ENCODE measurements at places on chromosomes 2 and 18.
A peak's percentile ranks its signal among the peaks of the same experiment; 100 is the strongest.

- DNase-seq, result no peak
Observed at GRCh38 chr18:68288408-68288807, 426.5 kb downstream of the TMX3 start.

DNA sequence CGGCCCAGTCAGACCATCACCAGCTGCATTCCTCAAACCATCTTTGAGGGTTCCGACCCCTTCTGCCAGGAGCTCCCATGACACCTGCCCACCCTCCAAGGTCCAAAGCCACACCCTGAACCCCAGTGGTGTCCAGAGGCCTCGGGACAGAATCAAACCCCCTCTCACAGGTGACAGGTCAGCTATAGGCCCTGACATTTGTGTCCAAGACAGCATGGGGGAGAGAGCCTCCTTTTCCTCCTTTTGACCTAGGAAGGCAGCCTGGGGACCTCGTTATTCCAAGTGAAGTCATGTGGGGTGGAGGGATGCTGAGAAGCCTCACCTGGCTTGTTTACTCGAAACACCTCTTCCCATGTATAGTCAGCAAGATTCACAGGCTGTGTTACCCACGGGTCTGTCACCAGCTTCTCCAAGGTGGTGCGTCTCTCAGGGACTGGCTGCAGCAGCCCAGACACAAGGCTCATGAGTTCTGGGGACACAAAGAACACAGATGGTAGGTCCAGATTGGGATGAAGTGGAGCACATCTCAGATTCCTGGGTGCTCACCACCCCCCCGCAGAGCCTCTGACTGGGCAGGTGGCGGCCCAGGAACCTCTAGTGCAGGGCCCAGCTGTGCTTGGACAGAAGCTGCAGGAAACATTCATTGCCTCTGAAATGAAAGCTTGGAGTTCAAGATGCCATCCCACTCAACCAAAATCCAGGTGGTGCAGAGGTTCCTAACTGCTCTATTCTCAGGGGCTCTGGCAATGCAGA, 5.1 kb upstream of the MTERF4 start:
- DNase-seq, result no peak

DNA sequence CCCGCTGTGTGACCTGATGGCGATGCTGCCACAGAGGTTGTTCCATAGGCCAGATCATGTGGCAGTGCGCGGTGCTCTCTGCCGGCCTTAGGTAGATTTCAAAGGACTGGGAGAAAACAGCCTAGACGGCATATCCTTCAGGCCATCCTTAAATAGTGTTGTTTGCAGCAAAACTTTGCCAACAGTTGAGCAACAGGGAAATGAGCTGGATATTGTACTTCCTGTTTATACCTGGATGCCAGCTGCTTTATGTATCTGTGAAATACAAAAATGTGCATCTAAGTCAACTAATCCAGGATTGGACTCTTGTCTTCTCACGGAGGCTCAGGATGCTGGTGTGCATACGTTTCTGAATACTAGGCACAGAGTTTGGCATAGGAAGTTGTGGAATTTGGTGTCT, 107.1 kb downstream of the EML6 start:
- DNase-seq, result no peak

- DNase-seq, result no peak
Observed at GRCh38 chr2:26674771-26675170, 17.8 kb upstream of the KCNK3 start.

- no peak for DNase-seq
Observed at GRCh38 chr2:126408671-126409070, 247.3 kb upstream of the GYPC start.

- no peak for DNase-seq
Observed at GRCh38 chr2:239544918-239545465, 144.2 kb upstream of the HDAC4 start.

DNA sequence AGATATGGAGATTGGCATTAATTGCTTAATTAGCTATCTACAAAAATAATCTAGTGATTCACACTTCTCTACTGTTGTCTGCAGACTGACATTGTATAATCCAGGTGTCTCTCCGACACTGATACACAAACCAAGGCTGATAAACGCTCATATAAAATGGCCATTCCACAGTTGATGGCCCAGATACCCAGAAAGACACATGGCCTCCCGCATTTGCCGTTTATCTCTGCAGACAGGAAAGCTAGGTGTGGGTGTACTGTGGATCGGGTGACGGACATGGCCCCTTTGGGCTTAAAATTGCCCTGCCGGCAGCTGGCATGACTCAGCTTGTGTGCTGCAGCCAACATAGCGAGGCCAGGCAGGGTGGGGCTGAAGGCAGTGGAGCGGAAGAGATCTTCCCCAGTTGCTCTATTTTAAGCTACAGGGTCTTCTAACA, 18.5 kb downstream of the PMAIP1 start:
- peak; percentile 61 for DNase-seq

DNA sequence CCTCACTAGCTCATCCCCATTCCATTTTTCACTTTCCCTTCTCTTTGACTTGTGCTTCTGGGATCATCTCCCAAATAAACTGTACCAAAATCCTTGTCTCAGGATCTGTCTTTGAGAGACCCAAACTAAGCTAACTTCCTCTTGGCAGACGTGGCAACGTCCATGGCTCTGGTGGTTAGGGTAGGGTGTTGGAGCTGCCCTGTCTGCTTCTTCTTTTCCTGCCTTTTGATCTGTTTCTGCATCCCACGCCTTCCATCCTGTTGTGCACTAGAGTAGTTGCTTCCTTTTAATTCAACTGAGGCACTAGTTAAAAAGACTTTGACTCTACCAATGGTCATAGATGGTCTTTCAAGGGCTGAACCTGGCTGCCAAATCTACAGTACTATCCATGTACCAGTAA, 5.5 kb upstream of the MAP4K4 start:
- no peak for DNase-seq

DNA sequence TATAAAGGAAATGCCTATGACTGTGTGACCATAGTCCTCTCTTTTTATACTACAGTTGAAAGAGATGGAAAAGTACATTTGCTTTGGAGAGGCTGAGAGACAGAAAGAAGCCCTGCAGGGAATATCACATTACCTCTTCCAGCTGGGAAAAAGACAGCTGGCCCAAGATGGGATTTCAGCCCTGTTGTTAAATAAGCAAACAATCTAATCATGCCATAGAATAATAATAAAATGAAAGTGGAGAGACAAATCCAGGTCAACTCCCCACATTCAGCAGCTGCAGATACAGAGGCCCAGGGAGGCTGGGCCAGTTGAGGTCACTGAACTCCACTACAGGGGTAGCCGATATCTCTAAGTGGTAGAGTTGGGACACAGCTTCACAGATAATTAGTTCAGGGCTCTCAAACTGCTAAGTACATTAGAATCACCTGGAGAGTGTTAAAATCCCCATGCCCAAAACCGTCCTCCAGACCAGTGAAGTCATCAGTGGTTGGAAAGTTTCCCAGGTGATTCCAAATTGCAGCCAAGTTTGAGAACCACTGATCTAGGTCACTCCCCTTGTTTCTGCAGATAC, 81.9 kb downstream of the MOGAT1 start:
- DNase-seq, result no peak

GRCh38 chr2:86625096-86625495, 1.4 kb upstream of the RNF103 start:
- no peak for DNase-seq

DNA sequence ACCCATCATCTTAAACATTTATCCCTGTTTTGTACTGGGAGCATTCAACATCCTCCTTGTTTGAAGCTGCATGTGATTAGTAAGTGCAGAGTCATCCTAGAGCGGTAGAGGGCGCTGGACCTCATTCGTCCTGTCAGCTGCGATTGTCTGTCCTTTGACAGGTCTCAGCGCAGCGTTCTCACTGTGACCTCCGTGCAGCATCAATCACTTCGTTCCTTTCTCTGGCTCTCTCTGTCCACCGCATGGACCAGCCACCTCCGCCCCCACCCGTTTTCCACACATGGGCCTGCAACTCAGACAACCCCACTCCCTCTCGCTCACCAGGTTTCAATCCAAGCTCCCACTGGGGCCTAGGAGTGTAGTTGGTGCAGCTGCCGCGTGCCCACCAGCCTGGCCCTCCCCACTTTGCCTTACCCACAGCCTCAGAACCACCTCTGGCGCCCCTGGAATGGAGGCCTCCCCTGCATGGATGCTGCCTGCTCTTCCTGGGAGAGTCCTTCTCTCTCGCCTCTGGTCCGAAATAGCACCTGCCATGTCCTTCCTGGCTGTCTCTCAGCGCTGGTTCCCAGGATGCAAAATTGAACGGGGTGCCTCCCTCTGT, 90.5 kb downstream of the NDUFA10 start:
- no peak for DNase-seq

DNA sequence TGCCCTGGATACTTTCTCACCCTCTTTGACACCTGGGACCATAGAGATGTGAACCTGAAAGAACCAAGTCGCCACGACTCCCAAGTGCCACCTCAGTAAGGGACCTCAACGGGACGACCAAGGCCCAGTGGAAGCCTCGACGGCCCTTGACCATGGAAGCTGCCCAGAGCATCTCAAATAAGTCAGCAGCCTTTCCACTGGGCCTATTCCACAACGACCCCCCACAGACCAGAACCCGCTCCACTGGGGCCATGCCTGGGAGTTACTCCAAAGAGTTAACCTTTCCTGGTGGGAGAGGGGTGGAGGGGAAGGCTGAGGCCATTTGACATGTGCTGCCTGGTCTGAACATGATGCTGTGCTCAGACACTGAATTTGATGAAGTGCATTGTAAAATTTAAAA, 146.9 kb downstream of the KLHL29 start:
- no peak for DNase-seq

DNA sequence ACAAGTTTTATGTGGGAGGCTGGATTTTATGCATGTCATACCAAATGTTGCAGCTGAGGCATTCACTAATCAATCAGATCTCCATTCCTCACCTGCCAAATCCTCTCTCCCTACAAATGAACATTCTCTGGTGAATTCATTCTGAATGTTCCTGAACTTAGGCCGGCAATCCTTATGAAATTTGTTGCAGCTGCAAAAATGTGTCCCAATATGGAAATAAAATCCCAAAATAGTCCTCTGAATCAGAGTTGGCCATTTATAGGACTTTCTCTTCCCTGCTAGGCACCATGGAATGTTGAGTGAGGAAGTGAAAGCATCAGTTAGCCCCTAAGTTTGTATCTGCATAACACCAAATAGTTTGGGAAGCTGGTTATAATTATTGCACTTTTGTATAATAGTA, 25.6 kb downstream of the GCA start:
- DNase-seq, result no peak

DNA sequence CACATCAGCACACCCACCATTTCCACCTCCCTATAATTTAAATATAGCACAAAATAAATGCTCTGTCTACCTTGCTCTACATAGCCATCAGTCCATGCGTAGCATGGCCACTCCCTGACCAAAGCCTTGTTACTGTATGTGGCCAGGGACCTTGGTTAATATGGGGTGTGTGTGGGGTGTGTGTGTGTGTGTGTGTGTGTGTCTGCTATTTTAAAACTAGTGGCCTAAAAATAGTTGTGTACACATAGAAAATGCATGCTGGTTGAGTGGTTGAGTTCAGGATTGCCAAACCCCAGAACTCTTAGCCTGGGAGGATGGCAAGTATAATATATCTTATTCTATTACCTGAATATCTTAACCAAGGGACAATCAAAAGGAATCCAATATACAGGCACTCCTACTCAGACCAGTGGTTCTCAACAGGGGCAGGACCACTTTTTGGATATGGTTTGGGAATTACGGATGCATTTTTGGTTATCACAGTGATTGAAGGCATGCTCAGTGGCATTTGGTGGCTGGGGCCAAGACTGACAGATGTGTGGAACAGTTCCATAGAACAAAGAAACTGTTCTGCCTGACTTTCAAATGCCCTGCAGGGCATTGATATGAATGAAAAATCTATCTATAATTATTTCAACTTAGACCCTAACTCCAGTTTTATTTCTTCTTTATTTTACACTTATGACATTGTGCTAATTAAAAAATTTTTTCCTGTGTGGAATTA, 72.3 kb upstream of the PSME4 start:
- no peak for DNase-seq

GRCh38 chr2:64219149-64219548, 74.9 kb upstream of the PELI1 start:
- no peak for DNase-seq

DNA sequence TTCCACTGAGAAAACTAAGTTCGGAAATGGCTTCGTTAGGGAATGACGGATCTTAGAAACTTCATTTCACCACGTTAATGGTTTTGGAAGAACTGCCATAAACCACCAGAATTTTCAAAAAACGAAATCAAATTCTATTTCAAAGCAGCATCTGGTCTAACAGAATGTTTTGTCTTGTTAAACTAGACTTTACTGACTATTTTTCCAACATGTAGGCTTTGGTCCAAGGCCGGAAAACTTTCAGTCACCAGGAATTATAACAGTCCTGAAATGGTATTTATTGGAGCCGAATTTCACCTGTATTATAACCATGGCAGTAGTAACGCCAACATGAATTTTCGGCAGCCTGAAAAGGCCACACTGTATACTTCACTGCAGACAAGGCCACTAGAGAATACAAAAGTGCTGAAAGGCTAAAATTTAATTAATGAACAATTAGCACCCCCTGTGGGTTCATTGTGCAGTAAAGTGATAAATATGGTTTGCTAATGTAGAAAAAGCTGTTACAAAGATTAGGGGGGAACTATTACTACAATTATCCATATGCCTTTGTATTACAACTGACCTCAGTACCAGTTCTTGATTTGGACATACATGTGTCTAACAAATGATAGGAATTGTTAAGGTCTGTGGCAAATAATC, 116.4 kb downstream of the ZNF521 start:
- DNase-seq, result no peak

GRCh38 chr2:164933671-164934189, 21.6 kb downstream of the SLC38A11 start:
- no peak for DNase-seq

DNA sequence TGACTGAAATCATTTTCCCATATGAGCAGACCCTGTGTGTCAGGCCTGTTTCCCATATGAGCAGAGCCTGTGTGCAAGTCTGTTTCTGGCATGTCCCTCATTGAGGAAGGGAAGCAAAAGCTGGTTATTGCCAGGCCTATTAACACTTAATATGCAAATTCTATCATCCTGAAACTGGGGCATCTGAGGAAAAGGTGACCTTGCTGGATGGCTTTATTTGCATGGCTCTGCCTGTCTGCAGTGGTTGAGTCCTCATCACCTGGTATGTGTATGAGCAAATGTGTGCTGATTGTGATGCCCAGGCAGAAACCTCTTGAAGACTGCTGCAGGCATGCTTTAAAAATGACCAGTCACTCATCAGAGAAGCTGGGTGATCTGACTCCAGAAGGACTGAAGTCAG, 31.2 kb downstream of the EIF4E2 start:
- no peak for DNase-seq

GRCh38 chr18:46156124-46156745, 52.0 kb downstream of the HAUS1 start:
- no peak for DNase-seq
